ENCODE measurements at places on chromosomes 1 and 21.

DNA sequence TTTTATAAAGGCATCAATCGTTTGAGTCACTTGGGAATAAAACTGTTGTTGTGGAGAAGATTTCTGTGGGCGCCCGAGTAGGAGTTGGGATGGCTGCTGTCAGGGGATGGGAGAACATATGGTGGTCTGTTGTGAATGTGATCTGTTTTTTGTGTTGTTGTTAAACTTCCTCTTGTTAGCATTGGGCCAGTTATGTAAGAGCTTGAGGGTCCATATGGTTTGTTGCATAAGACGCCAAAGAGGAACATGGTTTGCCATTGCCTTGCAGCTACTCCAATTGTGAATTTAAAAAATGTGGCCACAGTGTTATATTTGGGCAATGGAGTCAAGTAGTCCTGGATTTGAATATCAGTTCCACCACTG is 136.1 kb upstream of the JUN start:
- DNase-seq = no peak

- peak; percentile 95 for DNase-seq
Measured at GRCh38 chr1:246782120-246782900, 58.1 kb downstream of the SCCPDH start.

- DNase-seq = no peak
Measured at GRCh38 chr21:14538483-14538882, 7.6 kb downstream of the SAMSN1 start.

GRCh38 chr1:78664763-78665162 is 15.1 kb downstream of the IFI44 start:
- DNase-seq = no peak

GRCh38 chr1:80248886-80249285 is 1242.4 kb upstream of the ADGRL4 start:
- no peak for DNase-seq

DNA sequence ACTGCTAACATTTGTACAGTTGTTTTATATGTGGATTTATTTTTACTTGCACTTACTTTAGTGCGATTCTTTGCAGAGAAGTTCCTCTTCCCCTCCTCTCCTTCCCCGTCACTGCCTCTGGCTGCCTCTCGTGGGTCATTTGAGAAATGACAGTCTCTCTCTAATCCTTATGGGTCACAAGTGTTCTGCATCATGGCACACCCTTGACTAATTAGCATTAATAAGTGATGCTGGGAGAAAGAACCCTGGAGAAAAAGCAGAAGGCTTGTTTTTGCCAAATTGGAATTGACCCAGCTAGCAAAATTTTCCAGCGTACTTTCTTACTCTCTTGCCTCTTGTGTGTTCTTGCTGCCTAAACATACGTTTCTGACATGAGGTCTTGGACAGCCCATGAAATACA is 301.2 kb downstream of the DUSP10 start:
- peak; percentile 74 for DNase-seq

DNA sequence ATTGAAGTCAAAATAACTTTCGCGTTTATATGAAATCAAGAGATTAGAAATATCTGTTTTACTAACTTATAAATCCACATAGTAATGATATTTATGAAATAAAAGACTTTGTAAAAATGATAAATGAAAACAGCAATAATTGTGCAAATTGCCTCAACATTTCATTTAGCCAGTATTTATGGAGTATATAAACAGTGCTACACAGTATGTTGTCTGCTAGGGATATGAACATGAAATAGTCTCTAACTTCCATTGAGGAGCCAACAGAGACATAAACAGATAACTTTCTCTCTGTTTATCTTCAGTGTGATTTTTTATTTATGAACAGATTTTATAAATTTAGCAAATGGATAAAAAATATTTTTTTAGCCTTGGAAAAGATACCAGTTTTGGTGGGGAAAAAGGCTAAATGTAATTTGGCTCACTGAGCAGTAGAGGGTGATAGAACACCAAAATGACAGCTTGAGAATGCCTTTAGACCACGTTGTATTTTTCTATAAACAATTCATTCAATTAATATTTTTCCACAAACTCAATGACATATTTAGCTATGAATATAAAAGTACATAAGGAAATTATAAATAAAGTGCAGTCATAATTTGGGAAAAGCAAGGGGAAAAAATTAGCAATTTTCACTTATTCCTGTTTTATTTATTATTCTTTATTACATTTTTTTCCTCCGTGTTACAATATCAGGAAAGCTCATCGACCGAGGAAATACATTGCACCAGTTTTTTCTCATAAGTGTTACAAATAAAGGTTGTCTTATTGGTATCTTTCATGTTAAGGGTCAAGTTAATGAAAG is 47.5 kb upstream of the EEIG2 start:
- peak; percentile 28 for DNase-seq

DNA sequence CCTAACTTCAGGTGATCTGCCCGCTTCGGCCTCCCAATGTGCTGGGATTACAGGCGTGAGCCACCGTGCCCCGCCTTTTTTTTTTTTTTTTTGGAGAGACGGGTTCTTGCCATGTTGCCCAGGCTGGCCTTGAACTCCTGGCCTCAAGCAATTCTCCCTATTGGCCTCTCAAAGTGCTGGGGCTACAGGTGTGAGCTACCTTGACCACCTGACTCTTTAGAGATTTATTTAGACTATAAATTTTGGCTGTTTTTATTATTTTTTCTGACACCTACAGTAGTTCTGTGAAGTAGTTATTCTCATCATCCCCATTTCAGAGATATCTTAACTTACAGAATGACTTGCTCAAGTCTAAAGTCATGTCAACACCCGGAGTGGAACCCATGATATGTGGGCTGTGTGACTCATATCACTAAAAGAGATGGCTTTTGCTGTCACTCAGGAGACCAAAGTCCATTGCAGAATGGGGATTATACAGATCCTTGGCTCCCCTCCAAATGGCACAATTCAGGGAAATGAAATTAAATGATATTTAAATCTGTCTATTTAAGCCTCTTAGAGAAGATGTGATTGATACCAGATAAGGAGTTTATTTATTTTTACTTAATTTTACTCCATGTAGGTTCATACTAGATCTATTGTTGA is 93.2 kb downstream of the CTH start:
- no peak for DNase-seq

DNA sequence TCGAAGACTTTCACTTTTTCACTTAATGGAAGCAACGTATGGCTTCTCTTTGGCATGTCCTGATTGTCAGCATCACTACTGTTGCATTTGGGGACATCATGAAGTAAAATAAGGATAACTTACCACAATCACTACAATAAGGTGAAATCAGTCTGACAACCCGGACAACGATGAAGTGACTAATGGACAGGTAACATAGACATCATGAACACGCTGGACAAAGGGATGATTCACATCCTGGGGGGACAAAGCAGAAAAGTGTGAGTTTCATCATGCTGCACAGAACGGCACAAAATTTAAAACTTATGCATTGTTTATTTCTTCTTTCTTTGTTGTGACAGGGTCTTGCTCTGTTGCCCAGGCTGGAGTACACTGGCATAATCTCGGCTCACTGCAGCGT is 53.9 kb downstream of the FH start:
- DNase-seq = no peak

DNA sequence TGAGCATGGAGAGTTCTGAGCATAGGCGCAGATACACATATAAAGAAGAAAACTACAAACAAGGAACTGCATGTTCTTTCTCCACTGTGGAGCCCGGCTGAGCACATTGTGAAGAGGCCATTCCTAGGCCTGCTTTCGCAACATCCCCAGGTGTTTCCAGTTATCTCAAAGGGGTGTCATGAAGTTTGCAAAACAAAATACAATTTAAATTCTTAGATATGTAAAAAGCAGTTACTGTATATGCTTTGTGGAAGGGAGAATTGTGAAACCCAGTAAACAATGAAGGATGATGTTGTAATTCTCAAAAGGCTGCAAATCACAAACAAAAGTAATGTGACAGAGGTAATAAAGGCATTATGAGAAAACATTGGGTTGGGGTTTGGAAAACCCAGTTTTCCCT is 98.6 kb upstream of the ZNF644 start:
- no peak for DNase-seq

DNA sequence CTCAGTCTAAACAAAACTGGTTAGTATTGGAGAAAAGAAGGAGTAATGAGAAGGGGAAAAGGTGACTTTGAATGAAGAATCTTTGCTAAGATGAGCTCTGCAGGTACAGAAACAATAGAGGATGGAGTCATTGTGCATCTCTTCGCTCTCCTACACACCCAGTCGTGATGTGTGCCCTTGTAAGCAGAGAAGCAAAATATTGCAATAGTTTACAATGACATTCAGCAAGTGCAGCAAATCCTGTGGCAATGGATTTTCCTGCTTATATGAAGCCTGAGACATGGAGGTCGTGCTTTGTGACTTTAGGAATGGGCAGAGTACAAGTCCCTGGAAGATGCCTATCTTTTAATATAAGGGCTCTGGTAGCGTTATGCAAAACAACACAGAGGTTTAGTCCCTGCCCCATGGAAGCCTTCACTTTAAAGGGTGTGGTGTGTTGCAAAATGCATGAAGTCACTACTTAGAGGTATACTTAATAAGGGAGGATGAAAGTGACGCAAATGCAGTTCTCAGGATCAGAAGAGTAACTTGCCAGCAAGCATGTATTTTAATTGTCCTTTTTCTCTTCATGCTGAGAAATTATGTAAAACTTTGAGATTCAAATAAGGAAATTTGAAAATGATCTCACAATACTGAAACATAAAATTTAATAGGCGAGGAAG is 88.0 kb upstream of the IVNS1ABP start:
- no peak for DNase-seq

DNA sequence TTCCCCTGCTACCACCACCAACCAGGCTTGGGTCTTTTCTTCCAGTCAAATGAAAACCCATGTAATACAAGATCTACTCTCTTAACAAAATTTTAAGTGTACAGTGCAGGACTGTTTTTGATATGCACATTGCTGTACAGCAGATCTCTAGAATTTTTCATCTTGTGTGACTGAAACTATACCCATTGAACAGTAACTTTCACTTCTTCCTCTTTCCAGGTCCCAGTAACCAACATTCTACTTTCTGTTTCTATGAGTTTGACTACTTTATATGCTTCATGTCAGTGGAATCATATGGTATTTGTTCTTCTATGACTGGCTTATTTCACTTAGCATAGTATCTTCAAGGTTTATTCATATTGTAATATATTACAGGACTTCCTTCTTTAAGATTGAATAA is 45.3 kb upstream of the PLPPR4 start:
- DNase-seq = no peak

GRCh38 chr21:41435706-41436105 is 9.7 kb downstream of the MX1 start:
- no peak for DNase-seq

- no peak for DNase-seq
Measured at GRCh38 chr1:70866542-70867264, 180.9 kb downstream of the PTGER3 start.

DNA sequence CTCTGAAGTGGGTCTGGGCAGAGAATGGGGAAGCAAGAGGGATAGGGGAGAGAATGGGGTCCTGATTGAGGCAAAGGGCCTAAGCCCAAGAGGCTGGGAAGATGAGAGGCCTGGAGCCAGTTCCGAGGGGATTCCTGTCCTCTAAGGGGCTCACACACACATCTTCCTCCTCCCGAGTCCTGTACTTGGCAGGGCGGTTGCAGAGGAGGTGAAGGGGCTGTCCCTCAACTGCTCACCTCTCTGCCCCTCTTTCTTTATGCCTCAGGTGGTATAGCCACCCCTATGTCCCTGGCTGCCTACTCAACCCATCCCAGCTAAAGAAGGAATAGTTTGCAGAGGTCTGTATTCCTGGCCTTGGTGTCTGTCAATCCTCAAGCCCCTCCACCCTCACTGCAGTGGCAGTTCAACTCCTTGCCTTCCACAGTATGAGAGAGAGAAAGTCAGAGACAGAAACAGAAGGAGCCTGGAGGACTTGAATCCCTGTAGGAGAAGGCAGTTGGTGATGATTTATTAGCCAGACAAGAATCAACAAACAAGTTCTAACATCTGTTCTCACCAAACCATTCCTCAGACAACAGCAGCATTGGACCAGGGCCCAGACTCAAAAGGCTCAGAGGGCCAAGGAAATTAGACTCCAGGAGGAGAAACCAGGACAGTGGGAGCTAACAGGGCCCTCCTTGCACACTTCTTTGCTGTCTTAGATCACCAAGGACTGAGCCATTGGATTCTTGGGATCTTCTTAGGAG is 10.7 kb downstream of the SH2D2A start:
- DNase-seq = peak; percentile 93

GRCh38 chr1:27661412-27662075 is 10.4 kb downstream of the IFI6 start:
- DNase-seq = no peak

GRCh38 chr1:242876030-242876429 is 351.5 kb upstream of the PLD5 start:
- no peak for DNase-seq
